Stimulated activated CD8-positive, alpha-beta memory T cell treated with anti-CD3 and anti-CD28 coated beads, Interleukin-4, amount 100 ng/mL, for 1 hour (primary cell): ENCODE measurements at places on chromosomes 12 and 14.

DNA sequence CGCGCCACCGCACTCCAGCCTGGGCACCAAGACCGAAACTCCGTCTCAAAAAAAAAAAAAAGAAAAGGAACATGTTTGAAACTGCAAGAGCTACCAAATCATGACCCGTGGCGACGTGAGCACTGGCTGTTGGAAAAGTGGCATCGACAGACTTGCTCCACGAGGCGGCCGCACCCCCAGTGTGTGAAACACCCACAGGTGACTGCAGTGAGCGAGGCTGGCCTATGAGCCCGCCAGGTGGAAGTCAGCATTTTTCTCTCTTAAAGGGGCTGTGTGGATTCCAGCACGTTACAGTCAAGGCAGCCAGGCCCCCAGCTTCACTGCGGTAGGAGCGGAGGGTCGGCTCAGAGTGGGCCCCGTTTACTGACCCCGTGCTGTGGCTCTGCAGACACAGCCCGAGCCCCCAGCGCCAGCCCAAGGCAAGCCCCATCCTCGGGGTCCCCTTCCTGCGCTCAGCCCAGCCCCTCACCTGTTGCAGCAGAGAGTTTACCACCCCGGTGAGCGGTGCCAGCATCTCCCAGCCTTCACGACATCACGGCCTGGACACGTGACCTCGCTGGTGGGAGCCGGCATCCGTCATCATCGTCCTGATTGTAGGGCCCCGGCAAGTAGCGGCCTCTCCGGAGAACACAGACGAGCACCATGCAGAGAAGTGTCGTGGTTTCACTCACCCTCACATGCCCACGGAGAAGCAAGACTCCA, 54.3 kb upstream of the FBRSL1 start:
- DNase-seq = no peak

DNA sequence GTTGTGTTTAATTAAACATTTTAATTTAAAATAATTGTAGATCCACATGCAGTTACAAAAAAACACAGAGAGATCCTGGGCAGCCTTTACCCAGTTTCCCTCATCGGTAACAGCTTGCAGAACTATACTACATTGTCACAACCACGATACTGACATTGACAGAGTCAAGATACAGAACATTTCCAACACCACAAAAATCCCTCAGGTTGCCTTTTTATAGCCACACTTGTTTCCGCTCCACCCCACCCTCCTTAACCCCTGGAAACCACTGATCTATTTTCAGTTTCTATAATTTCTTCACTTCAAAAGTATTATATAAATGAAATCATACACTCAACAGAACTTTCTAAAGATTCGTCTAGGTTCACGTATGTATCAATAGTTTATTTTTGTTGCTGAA, 458.8 kb upstream of the SOX5 start:
- DNase-seq = no peak

GRCh38 chr14:19917955-19918518, 2.4 kb upstream of the OR4K5 start:
- DNase-seq = no peak

DNA sequence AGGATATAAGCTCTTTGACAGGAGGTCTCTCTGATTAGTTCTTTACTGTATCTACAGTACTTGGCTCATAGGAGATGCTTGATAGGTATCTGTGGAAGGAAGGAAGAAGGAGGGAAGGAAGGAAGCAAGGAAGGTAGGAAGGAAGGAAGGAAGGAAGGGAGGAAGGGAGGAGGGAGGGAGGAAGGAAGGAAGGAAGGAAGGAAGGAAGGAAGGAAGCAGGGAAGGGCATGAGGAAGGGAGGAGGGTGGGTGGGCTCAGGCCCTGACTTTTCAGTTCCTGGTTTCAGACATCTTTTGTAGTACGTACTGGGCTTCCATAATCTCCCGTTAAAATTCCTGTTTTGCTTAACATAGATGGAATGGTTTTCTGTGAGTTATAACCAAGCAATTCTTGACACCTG, 175.0 kb upstream of the NUDT4 start:
- DNase-seq = no peak

GRCh38 chr14:100394886-100395672, 71.9 kb downstream of the SLC25A47 start:
- no peak for DNase-seq

GRCh38 chr12:83389237-83389996, 702.7 kb downstream of the TMTC2 start:
- no peak for DNase-seq

GRCh38 chr12:102107970-102108369, 11.9 kb downstream of the NUP37 start:
- no peak for DNase-seq

DNA sequence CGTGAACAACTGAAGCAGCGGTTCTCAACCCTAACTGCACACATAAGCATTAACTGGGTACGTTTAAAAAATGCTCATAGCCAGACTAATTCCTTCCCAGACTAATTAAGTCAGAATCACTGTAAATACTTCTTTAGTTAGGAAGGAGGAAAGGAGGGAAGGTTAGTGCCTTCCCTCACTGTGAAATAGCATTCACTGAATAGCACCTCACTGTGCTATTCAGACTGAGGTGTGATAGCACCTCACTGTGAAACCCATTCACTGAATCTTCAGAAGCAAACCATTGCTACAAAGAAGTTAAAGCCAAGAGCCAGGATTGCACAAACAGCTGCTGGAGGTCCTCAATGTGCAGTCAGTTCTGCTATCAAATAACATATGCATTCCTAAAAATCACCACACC, 58.8 kb downstream of the RTN1 start:
- no peak for DNase-seq

DNA sequence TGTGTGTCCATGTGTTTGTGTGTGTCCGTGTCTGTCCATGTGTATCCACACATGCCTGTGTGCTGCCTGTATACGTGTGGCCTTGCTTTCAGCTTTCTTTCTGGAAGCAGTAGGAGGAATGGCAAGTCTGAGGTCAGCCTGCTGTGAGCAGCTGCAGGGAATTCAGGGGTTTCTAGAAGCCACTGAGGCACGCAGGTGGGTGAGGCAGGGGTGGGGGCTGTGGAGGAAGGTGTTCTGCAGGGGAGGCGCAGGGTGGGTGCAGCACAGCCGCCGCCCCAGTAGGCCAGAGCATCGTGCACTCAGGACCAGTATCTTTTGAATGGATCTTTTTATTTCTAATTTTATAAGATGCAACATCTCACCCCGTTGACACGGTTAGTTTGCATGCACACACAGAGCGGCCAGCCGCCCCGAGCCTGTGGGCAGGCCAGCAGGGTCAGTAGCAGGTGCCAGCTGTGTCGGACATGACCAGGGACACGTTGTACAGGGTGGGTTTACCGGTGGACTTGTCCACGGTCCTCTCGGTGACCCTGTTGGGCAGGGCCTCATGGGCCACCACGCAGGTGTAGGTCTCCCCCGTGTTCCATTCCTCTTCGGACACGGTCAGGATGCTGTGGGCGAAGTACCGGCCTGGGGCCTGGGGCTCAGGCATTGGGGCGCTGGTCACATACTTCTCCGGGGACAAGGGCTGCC, 327.7 kb downstream of the TMEM121 start:
- DNase-seq = no peak

GRCh38 chr12:10896854-10897253, 12.5 kb downstream of the TAS2R13 start:
- DNase-seq = no peak

DNA sequence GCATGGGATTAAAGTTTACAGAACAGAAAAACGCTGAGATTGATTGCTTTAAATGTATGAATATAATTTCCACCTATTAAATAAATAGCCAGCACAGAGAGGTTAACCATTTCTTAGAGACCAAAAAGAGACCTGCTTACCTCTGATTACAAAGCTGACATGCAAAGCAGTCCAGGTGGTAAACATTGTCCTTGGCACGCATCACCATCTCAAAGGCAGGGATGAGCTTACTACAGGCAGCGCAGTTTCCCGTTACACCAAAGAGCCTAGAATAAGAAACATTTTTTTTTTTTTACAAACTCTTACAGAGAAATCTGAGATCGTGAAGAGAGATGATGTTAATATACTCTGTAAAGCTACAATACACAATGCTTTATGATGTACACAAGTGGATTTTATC, 45.7 kb downstream of the LMO3 start:
- no peak for DNase-seq

- DNase-seq = no peak
Measured at GRCh38 chr14:33259764-33260163, 321.1 kb downstream of the NPAS3 start.

DNA sequence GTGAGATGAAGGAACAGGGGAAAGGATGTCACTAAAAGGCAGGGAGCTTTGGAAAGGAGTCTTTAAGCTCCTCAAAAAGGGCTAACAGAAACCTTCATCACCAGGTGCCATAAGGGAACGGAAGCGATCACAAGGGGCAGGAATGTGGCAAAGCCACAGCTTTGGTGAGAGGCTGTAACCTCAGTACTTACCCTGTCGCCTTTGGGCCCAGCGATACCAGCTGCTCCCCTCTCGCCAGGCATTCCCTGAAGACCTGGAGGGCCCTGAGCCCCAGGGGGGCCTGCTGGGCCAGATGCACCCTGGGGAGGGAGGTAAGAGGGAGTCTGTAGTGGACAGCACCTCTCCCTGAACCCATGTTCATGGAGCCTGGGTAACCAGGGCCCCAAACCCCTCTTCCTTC, 18.9 kb downstream of the TMEM106C start:
- no peak for DNase-seq

DNA sequence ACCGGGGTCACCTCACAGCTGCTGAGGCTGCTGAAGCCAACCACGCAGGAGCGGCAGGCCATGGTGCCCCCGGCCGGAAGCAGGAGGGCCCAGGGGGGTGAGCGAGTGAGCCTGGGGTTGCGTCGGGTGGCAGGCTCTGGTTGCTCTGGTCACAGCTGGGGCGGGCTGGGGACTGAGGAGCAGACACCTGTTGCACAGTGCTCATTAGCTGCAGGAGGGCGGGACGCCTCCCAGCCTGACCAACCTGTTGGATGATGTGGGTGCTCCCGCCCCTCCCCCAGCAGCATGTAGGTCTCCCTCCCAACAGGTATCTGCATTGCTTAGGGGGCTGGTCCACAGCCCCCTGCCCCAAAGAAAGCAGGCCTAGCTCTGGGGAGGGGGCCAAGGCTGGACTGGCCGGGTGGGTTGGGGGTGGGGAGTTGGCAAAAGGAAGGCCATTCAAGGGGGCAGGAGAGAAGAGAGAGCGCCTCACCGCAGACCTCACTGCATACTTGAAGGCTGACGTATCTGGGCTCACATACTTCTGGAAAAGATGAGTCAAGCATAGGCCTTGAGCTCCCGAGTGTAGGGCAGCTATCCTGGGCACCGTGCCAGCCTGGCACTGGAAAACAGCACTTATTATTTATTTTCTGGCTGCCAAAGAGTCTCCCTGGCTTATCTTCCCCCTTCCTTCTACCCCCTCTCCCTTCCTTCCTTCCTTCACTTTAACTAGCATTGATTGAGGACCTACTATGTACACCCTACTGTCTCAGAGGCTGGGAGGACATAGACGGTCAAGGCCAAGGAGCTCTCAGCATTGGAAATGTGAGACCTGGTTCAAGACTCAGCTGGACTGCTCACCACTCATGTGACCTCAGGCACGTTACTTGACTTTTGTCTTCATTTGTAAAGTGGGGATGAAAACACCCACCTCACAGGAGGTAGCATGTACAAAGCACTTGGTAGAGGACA, at the start of gene KRT80:
KRT80 (minus strand) TSS at position 174 of the 951 bp plus-strand sequence; CDS start at position 62, 112 bp downstream.
- no peak for DNase-seq

- DNase-seq = no peak
Measured at GRCh38 chr12:53973236-53974042, 513 bp downstream of the HOXC11 start.

DNA sequence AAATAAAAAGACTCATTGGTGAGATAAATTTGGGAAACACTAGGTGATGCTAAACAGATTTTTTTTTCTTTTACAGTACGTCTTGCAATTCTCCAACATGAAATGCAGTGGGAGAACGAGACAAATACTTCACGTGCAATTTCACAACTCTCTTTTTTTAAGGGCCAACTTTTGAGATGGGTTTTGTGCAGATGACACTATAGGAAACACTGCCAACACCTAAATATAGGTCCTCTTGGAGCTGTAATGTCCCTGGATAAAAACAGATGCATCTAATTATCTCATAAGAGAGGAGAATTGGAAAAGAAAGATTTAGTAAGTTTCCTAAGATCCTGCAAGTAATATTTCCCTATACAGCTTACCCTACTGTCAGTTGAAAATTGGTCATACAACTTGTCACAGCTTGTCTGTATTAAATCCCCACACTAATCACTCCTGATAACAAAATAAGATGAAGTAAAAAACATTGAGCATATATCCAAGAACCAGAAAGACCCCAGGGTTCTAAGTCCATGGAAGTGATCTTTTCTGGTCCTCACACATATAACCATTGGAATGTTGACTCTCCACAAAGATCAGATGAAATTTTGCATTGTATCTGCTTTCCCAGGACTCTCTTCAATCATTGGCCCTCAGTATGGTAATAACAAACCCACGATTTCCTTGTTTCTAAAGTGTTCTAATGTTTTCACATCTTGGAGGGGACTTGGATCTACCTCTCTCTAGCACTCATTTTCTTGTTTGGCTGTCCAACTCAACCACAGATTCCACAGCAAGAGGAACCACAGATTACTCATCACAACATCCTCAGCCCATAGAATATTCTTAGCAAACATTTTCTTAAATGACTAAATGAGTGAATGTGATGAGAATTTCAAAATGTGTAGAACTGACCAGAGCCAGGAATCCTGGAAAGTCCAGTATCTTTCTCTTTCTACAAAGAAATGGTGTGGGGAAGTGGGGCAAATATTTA, 769.4 kb upstream of the USP15 start:
- no peak for DNase-seq

DNA sequence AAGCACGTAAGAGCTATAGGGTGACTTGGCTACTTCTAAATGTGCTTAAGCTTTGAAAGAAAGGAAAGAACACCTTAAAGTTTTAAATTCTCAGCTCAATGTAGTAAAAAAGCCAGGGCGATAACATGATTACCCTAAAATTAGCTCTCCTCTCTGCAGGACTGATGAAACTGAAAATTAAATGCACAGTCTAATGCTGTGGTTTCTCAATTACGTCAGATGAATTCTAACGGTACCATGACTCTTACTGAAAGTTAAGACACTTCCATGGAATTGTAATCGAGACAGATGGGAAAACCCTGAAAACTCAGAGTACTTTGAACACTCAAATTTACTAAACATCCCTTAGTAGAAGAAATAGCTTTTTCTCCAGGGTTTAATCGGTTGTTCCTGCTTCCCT, 25.9 kb upstream of the PRKD1 start:
- DNase-seq = no peak

DNA sequence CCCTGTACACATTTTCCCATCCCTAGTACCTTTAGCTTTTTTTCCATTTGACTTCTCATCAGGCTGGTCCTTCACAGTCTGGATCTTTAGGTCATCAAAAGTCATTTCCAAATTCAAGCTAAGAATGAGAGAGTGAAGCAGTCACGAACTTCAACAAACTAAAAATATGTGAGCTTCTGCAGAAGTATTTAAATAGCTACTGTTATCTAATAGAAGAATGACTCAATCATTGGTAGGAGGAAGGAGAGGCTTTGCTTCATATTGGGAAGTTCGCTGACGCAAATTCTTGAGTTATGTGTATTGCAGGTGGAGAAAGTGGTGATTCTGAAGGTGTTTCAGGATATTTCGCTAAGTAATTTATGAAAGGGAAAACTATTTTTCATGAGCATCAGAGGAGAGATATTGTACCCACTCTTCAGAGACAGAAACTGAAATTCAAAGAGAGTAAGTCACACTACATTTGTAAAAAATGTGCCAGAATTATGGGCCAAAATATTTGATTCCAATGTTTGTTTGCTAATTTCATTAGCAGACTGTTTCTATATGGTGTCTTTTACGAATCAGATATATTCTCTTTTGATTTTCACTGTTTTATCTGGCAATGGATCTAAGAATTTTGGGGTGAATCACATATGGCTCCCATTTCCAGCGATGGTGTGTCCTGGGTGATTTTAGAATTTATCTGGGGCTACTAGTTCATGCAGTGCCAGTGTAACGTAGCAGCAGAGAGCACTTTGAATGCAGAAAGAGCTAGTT, at the start of gene OLR1:
OLR1 (minus strand) TSS at position 160 of the 756 bp plus-strand sequence; CDS start at position 105, 55 bp downstream.
- DNase-seq = no peak
